ENCODE measurements at places on chromosomes 6 and 20.

- no peak for DNase-seq
Measured at GRCh38 chr20:63747622-63748069, 8.1 kb downstream of the SLC2A4RG start.

DNA sequence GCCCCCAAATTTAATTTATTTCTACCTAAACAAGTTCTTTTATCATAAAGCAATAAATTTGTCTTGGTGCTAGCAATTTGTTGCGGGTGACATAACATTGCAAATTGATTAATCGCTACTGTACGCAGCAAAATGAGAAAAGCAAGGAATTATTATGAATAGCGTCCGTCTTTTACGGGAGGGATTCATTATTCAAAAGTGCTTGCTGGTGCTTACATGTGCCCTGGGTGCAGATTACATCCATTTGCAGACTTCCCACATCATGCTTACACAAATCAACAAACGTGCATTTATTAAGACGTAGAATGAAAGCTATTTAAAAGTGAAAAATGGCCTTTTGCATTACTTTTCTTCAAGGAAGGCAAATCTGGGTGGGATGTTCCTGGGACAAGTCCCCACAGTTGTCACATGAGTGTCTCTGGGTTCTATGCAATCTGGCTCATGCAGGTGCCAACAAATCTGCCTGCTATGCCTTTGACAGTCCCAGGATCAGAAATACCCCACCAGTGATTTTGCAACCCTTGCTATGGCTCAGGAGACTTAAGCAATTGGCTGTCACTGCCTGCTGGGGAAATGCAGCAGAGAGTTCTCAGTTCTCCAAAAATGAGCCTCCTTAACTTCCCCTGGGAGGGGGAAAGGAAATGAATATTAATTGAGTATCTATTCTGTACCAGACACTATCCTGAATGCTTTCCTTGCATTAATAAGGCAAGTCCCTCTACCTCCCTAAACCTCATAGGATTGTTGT, 30.1 kb upstream of the MAFB start:
- DNase-seq, result no peak

DNA sequence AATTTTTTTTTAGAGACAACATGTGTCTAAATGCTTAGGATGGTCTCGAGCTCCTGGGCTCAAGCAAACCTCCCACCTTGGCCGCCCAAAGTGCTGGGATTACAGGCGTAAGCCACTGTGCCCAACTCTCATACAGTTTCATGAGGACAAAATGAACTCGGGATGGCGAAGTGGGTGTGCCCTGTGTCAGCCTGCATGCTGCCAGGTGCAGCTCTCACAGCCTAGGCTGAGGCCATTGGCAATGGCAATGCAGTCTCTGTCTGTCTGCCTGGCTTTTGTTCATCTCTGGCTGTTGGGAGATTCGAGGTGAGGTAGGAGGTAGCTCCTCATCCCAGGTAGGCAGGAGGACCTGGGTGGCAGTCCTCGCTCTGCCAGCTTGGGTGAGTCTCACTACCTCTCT, 88.0 kb downstream of the CHMP4B start:
- no peak for DNase-seq

DNA sequence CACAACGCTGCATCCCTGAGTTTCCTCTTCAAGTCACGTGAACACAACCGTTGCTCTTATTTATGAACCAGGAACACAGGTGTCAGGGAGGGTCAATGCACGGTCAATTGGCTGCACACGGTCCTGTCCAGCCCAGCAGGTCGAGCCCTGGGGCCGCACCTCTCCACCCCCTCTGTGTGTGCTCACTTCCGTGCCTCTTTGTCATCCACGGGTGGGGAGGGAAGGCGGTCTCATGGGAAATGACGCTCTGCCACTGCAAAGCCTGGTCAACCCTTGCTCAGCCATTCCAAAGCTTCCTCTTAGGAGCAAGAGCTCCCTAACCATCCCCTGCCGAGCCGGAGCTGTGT, 38.7 kb downstream of the DACT2 start:
- no peak for DNase-seq

- no peak for DNase-seq
Measured at GRCh38 chr6:39197922-39198500, 31.3 kb downstream of the KCNK5 start.

DNA sequence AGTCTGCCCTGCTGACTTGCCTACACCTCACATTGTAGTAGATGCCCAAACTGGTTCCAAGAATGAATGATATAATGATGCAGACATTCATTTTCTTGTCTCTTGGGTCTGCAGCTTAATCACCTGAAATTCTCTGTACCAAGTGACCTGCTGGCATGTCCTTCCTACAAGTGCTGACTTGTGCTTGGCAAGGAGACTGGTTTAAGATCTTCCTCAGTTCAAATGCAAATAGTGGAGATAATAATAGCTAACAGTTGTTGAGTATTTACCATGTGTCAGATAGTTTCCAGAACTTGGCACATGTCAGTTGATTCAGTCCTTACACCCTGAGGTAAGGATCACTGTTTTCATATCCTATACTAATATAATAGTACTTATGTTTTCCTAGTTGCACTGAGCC, 223.4 kb downstream of the SLC24A3 start:
- DNase-seq, result no peak

DNA sequence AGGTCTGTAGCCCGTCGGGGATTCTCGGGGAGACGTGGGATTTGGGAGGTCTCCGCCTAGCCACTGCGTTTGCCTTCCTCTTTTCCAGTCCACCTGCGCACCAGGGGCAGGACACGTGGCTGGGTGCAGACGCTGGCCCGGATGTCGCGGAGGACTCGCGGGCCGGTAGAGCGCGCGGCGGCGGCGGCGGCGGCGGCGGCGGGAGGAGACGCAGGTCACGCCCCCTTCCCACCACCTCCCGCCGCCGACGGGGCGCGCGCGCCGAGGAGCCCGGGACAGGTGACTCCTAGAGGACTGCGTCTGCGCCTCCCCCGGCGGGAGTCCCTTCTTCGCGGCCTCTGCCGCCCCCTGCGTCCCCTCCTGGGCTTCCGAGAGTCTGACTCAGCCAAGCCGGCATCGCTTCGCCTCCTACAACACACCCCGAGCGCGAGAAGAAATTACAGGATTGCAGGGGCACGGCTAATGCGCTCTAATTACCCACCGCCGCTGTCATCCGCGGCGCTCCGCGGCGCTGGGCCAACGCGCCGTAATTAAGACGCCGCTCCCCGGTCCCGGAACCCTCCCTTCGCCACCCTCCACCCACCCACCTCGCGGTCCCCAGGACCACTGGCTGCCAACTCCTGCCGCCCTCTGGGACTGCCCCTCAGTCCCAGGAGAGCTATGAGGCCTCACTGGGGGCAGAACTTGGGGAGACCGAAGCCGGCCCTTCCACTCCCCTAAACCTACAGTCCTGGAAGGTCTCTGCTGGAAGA, 124.5 kb downstream of the MRPL14 start:
- peak; percentile 70 for DNase-seq

GRCh38 chr6:31948753-31949413, 3.0 kb downstream of the CFB start:
- no peak for DNase-seq

DNA sequence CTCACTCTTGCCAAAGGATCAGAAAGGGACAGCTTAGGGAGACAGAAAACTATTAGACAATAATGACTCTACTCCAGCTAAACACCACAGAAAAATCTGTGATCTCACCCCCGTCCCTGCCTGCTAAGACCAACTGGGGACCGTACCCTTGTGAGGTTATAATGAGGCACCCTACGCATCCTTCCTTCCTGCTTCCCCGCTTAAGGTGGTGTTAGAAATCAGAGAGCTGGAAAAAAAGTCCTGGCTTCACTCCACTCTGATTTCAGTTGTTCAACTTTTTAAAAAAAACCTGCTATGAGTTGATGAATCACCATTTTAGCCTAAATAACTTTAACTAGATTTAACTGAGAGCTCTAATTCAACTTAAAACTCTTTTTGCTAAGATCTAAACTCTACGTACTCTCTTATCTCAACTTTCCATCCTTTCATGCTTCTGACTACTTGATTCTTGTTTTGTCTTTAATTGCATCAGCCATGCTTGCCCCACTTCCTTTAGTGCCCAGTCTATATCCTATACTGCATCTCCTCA, 35.8 kb upstream of the TMEM14A start:
- DNase-seq, result no peak

GRCh38 chr6:130240232-130240631, 17.5 kb upstream of the SAMD3 start:
- no peak for DNase-seq

GRCh38 chr6:25504661-25505060, 147.4 kb upstream of the SCGN start:
- no peak for DNase-seq

DNA sequence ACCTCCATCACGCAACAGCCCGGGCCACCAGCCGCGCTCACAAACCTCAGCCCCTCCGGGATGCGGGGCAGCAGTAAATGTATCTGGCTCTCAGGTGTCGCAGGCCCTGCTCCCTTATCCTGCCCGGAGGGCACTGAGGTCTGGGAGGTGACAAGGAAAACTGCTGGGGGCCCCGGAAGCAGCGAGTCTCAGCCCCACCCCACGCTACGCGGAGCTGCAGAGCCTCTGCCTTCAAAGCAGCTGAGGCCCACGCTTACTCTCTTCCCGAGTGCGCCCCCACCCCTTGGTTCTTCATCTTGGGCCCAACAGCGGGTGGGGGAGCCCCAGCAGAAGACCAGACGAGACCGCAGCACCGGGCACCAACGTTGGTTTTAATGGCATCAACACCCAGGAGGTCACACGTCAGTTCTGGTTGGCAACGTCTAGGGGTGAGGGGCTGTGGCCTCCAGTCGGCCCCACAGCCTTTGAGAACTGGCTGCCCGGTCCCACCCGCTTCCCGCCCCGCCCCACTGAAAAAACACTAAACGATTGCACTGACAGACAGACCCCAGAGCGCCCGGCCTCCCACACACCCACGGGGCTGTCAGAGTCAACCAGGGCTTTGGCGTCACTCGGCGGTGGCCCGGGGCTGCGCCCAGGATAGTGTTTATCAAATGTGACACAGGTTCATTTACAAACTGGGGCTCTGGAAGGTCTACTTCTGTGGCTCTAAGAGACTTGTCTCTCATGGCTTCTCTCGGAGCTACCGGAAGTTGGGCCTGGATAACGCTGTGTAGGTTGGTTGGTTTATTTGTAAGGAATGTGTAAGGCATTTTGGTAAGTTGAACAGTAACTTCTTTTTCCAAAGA, 43.7 kb downstream of the DSTN start:
- no peak for DNase-seq

- DNase-seq, result no peak
Measured at GRCh38 chr6:304833-305370, 12.6 kb downstream of the DUSP22 start.

DNA sequence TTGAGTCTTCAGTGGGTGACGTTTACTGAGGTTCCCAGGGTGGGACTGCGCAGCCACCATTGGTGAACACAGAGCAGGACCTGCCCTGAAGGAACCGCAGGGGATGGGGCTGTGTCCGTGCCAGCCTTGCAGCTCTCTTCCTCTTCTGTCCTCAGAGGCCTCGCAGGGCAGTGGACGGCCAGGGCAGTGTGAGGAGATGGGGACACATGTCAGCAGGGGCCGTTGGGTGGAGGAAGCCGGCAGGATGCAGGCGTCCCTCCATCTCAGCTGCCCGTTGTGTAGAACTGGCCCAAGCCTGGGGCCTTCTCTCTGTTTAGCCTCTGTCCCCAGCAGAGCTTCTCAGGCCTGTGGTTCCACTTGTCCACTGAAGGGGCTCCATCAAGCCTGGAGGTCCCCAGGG, 53.6 kb upstream of the SMOC2 start:
- DNase-seq, result no peak

DNA sequence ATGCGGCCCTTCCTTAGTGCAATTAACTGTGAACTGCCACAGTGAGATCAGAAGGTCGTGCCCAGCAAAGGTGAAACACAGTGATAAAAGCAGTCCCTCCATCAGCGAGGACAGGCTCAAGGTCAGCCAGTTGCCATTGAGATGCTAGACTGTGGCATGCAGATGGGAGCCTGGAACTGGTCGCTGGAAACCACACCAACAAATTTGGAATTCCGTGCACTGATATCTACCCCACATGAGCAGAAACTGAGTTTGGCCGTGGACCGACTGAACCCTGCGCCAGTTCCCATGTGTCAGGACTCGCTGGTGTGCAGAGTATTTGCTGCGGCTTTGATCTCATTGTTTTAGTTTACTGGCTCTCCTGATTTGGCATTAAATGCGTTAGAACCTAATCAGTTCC, 125.6 kb upstream of the QKI start:
- no peak for DNase-seq

DNA sequence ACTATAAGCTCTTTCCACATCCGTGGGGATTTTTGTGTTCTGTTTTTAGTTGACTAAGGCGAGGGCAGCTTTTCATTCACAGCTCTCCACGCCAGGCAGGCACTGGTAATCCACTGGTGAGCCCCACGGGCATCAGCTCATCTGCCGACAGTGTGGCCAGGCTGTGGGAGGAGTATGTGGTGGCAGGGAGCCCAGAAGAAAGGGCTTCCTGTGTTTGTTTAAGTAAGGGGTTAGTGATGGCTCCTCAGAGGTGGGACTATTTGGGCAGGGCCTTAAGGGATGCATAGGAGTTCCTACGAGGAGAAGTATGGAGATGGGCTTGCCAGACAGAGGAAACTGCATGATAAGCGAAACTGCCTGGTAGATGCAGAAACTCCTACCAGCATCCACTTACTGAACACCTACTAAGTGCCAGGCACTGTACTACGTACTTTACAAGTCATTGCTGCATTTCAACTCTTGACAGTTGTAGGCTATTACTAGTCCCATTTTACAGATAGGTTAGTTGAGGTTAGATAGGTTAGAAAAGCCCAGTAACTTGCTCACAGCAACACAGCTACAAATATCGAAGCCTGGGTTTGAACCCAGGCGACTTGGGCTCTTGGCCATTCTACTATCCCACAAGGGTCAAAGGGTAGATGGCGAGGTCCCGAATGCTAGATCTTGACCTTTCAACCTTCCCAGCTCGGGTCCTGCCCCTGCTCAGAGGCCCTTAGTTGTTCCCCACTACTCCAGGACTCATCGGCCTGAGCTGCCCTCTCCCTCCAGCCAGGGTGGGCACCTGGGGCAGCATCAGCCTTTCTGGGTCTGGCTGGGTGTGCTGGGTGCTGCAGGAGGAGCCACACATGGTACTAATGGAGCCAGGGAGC, 55.1 kb downstream of the CEBPB start:
- no peak for DNase-seq

DNA sequence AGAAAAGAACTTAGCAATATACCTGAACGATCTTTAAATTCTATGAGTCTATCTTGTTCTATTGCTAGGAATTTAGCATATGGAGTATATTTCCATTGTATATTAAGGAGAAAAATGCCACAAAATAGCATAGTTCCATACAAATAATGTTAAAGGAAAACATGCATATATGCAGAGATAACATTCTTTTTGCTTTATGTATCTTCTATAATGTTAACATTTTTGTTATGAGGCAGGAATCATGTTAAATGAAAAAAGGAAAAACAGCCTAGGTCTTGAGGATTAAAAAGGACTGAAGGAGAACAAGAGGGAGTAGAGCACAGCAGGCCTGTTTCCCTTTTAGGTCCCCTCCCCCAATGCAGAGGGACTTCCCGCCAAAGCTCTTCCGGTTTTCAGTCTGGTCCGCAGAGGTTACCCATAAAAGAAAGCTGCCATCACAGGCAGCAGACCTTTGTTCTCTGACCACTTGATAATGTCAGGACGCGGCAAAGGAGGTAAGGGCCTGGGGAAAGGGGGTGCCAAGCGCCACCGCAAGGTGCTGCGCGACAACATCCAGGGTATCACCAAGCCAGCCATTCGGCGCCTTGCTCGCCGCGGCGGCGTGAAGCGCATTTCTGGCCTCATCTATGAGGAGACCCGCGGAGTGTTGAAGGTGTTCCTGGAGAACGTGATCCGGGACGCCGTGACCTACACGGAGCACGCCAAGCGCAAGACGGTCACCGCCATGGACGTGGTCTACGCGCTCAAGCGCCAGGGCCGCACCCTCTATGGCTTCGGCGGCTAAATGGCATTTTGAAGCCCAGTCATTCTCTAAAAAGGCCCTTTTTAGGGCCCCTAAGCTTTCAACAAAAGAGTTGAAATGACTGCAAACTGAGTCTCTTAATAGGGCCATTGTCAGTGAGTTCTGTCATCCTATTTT, 108.4 kb upstream of the PRSS16 start:
- peak; percentile 54 for DNase-seq

Measured in activated CD8-positive, alpha-beta memory T cell treated with anti-CD3 and anti-CD28 coated beads, Interleukin-2, amount 50 U/mL, for 4 hours (primary cell).